ENCODE measurements at places on chromosomes 5 and 9. TPM values are rescaled to one million over a fixed set of nuclear protein-coding genes. Genes with fewer than 3 reads are reported as not detected.
A peak's percentile ranks its signal among the peaks of the same experiment; 100 is the strongest.

SV2C gene
- total RNA-seq: 0.02 TPM

GABRG2 gene
- total RNA-seq: not detected

CATSPER3 gene
- 0.50 TPM for total RNA-seq

LCN1 gene
- total RNA-seq: not detected

SPATA31D4 gene
- total RNA-seq: not detected

EMB gene
- total RNA-seq: 186 TPM

DNA sequence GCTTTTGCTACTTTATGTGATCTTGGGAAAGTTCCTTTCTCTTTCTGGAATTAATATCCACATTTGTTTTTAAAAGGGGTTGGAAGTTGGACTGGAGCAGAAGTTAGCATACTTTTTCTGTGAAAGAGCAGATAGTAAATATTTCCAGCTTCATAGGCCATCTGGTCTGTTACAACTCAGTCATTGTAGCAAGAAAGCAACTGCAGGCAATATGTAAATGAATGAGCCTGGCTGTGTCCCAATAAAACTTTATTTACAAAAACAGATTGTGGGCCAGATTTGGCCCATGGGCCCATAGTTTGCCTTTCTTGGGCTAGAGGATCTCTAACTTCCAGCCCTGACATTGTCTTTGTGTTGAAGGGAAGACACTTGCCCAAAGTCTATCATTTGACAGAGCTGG, 104.4 kb downstream of the ACTL7B start:
- H3K27me3 ChIP-seq: peaks cover 6% of the 10 kb centered on the region
- no peak overlapping the region for H3K27ac ChIP-seq
- H3K4me3 ChIP-seq: no peak overlapping the region

- no peak for DNase-seq
- peaks cover 2% of the 10 kb centered on the region for H3K4me1 ChIP-seq
- peaks cover 3% of the 10 kb centered on the region for H3K36me3 ChIP-seq
- no peak overlapping the region for H3K4me3 ChIP-seq
- peak overlapping the region; percentile 77 for H3K27ac ChIP-seq
Measured at GRCh38 chr9:27561685-27562084, 11.6 kb downstream of the C9orf72 start.

DNA sequence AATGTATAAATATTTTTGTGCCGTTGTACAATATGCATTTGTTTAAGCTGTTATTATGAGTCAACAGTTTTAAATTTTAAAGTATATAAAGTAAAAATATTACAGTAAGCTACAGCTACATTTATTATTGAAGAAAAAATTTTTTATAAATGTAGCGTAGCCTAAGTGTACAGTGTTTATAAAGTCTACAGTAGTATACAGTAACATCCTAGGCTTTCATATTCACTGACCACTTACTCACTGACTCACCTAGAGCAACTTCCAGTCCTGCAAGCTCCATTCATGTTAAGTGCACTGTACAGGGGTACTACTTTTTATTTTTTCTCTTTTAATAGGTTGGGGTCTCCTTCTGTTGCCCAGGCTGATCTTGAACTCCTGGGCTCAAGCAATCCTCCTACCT, 30.6 kb downstream of the SIL1 start:
- DNase-seq: no peak
- peaks cover 6% of the 10 kb centered on the region for H3K4me1 ChIP-seq
- no peaks in the 10 kb centered on the region for H3K36me3 ChIP-seq
- no peaks in the 10 kb centered on the region for H3K27me3 ChIP-seq
- H3K27ac ChIP-seq: no peak overlapping the region

GRCh38 chr9:131400627-131401026, 6.7 kb downstream of the PRRC2B start:
- H3K4me1 ChIP-seq: peaks cover 61% of the 10 kb centered on the region
- peaks cover 2% of the 10 kb centered on the region for H3K36me3 ChIP-seq
- H3K27me3 ChIP-seq: no peaks in the 10 kb centered on the region
- no peak for DNase-seq
- H3K27ac ChIP-seq: no peak overlapping the region

DNA sequence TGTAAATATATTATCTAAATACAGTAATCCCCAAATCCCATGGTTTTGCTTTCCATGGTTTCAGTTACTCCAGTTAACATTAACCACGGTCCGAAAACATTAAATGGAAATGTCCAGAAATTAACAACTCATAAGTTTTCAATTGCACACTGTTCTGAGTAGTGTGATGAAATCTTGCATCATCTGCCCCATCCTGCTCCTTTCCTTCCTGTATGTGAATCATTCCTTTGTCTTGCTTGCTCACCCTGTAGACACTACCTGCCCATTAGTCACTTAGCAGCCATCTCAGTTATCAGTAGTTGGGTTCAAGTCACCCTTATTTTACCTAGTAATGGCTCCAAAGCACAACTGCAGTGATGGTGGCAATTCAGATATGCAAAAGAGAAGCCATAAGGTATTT, 1568.5 kb upstream of the WWC1 start:
- H3K4me1 ChIP-seq: no peaks in the 10 kb centered on the region
- no peak for DNase-seq
- no peaks in the 10 kb centered on the region for H3K27me3 ChIP-seq
- H3K4me3 ChIP-seq: no peak overlapping the region

- H3K27ac ChIP-seq: peak overlapping the region; percentile 87
- DNase-seq: peak; percentile 9
- no peaks in the 10 kb centered on the region for H3K27me3 ChIP-seq
- peaks cover 51% of the 10 kb centered on the region for H3K4me1 ChIP-seq
- no peak overlapping the region for H3K4me3 ChIP-seq
- H3K36me3 ChIP-seq: no peaks in the 10 kb centered on the region
Measured at GRCh38 chr9:93124793-93125192, 9.3 kb downstream of the NINJ1 start.

DNA sequence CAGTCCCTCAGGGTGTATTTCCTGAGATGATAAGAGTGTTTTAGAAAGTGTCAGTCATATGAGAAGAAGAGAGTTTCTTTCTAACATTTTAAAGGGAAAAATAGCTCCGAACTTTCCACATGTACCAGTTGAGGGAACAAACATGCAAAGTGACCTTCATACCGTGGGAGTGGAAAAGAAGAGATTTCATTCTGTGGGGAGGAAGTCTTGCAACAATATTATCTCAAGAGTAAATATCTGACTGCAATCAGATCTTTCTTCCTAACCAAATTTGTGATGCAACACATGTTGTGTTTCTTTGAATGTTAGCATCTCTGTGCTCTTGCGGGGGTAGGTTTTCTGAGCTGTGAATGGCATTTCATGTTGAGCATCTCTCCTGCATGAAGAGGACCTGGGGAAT, 30.6 kb downstream of the ANKRD55 start:
- no peak overlapping the region for H3K4me3 ChIP-seq
- H3K36me3 ChIP-seq: no peaks in the 10 kb centered on the region
- H3K27me3 ChIP-seq: no peaks in the 10 kb centered on the region
- no peak overlapping the region for H3K27ac ChIP-seq
- peaks cover 15% of the 10 kb centered on the region for H3K4me1 ChIP-seq

DNA sequence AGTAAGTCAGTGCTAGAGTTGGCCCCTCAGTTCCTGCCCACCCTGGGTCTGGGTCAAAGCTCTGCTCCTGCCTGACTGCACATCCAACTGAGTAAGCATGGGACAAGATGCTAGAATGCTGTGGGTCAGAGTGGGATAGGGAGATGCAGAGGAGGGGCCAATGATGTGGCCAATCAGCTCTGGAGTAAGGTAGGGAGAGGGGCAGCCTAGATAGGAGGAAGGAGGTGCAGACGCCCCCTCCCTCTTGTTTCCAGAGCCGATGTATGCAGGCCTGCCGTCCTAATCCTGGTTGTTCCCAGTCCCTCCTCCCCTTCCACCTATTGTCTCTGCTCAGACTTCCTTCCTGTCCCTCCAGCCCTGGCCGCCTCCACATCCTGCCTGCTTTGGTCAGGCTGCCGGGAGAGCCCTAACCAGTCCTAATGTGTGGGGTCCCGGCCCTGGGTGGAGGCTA, 1.3 kb downstream of the ARAP3 start:
- no peaks in the 10 kb centered on the region for H3K36me3 ChIP-seq
- peak overlapping the region; percentile 86 for H3K4me3 ChIP-seq
- no peak for DNase-seq

DNA sequence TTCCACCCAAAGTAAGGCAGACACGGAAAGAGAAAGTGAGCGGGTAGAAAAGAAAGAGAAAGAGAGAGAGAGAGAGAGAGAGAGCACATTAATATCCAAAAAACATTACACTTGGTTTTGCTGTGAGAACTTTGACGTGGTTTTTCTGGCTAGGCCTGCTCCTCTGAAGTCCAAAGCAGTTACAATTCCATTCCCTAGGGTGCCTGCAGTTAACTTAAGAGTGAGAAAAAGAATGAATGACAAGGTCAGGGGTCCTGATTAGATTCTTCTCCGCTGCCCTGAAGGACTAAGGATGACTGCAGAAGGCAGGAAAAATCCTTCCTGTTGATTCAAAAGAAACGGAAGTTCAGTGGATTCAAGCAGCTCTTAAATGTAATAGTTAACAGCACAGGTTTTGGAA, 589.8 kb downstream of the PRELID2 start:
- H3K4me3 ChIP-seq: no peak overlapping the region
- DNase-seq: no peak
- no peak overlapping the region for H3K27ac ChIP-seq
- no peaks in the 10 kb centered on the region for H3K36me3 ChIP-seq

DNA sequence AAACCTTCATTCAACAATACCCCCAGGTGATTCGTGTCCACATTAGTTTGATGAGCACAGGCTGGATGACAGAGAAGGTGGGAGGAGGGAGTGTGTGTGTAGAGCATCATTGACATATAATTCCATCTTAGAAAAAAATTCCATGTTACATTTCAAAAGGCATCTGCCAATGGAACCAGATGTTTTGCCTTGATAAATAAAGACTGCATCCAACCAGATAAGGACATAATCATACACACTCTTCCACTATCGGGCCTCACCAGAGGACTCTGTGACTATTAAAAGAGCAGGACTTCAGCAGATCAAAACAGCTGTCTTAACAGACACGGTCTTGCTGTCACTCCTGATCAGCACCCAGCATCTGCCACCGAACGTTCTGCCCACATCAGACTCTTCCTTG, 96.4 kb upstream of the SPIN1 start:
- DNase-seq: no peak
- no peaks in the 10 kb centered on the region for H3K4me1 ChIP-seq
- H3K27ac ChIP-seq: no peak overlapping the region
- peaks cover 4% of the 10 kb centered on the region for H3K27me3 ChIP-seq
- no peaks in the 10 kb centered on the region for H3K36me3 ChIP-seq
